ENCODE measurements at places on chromosomes 7 and 10.

DNA sequence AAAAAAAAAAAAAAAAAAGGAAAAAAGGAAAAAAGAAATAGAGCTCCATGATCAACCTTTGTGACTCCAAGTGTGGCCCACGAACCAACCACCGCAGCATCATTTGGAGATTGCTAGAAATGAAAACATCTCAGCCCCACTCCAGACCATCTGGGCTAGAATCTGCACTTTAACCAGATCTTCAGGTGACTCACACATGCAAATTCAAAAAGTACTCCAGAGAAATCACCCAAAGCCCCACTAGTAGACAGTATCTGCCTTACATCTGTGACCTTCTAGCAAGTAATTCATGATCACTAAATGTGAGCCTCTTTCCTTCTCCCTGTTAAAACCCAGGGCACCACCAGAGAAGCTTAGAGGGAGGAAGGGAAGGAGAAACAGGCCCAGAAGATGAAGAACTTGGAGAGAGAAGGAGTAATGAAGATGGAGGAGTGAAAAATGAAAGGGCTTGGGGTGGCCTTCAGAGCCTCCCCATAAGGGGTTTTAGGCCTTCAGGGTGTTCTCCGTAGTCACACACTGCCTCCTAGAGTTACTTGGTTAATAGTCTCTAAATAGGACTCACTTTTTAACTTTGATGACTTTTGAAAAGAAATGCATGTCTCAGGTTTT lies 94.0 kb downstream of the SLC37A3 start:
- DNase-seq = no peak

DNA sequence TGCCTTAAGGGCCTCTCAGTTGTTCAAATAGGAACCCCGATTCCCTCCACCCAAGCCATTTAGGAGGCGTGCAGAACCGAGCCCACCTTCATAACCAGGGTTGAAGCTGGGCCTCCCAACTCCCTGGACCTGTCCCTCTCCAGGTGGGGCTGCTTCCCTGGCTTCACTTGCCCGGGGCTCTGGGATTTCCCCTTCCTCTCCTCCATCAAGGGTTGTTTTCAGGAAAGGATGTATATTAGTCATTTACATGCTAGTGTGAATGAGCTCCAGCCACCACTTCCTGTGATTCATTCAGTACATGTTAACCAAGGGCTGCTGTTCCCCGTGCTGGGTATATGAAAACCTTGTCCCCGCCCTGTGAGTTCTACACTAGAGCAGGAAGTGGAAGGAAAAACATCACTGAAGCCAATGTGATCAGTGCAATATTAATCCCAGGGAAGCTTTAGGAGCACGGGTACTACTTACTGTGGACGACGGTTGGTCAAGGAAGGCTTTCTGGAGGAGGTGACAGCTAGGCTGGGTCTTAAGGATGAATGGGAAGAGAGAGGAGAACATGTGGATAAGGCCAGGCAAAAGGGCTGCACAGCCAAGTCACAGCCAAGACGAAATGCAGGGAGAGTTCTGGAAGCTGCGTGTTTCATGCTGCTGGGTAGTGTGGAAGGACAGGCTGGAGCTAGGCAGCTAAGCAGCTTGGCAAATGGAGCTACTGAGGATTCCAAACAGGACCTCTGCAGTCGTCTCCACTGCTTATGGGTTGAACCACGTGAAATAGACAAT lies 150.1 kb upstream of the SHH start:
- no peak for DNase-seq

- no peak for DNase-seq
Measured at GRCh38 chr10:28920091-28920490, 242.8 kb downstream of the BAMBI start.

- DNase-seq = no peak
Measured at GRCh38 chr10:70634011-70634410, 31.5 kb upstream of the PRF1 start.

DNA sequence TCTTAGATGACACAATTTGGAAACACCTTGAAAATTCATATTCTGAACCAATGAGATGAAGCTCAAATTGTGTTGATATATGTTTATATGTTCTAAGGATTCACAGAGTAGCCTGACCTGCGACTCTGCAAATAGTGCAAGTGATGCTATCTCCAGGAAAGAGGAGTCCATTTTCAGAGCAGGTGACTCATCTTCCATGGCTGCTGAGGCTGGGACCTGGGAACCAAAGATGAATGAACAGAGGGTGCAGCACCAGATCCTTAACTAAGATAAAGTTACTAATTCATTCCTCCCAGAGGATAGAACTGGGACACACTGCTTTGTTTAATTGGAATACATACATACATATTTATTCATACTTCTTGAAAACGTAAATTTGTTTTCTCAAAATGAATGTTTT lies 240.6 kb upstream of the SEMA3C start:
- DNase-seq = no peak
